ENCODE measurements at places on chromosomes 6 and 20.

- no peak for DNase-seq
Measured at GRCh38 chr6:30238178-30238795, 25.1 kb upstream of the TRIM26 start.

DNA sequence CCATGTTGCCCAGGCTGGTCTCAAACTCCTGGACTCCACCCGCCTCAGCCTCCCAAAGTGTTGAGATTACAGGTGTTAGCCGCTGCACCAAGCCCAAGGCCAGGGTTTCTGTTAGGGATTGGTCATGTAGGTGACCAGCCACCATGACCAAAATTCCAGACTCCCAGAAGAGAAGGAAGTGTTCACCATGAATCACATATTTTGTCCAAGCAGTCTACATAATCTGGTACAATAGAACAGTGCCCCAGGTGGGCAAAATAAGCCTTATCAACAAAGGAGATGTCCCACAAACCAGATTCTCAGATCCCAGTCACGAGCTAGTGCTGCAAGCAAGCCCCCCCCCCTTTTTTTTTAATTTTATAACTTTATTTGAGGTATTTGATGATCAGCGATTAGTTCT is 20.0 kb downstream of the ZNF341 start:
- no peak for DNase-seq

- DNase-seq, result no peak
Measured at GRCh38 chr6:30450548-30450908, 38.8 kb upstream of the HLA-E start.

GRCh38 chr6:170173335-170173881 is 117.5 kb downstream of the DLL1 start:
- no peak for DNase-seq

DNA sequence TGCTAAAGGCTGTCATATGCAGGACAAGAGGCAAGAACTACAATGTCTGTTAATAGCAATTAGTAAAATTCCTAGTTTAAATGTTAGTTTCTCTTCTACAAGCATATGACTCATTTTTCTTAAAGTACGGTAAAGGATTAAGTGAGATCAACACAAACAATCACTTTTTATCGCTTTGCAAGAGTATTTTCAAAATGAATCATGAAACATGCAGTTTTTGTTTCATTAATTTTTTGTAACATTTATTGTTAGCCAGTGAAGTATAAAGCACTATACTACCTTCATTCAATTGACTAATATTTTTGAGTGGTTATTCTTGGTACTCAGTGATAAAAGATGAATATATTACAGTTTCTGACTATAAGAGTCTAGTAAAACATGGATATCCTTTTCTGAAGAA is 138.6 kb downstream of the AHI1 start:
- no peak for DNase-seq

GRCh38 chr6:148548065-148548748 is 198.6 kb upstream of the UST start:
- DNase-seq, result no peak

GRCh38 chr20:8320306-8320705 is 188.2 kb downstream of the PLCB1 start:
- no peak for DNase-seq

- DNase-seq, result no peak
Measured at GRCh38 chr6:54020334-54020733, 90.9 kb upstream of the MLIP start.

GRCh38 chr6:119713903-119714302 is 364.3 kb upstream of the MAN1A1 start:
- DNase-seq, result no peak

GRCh38 chr6:170206851-170207431 is 83.9 kb downstream of the DLL1 start:
- peak; percentile 3 for DNase-seq

DNA sequence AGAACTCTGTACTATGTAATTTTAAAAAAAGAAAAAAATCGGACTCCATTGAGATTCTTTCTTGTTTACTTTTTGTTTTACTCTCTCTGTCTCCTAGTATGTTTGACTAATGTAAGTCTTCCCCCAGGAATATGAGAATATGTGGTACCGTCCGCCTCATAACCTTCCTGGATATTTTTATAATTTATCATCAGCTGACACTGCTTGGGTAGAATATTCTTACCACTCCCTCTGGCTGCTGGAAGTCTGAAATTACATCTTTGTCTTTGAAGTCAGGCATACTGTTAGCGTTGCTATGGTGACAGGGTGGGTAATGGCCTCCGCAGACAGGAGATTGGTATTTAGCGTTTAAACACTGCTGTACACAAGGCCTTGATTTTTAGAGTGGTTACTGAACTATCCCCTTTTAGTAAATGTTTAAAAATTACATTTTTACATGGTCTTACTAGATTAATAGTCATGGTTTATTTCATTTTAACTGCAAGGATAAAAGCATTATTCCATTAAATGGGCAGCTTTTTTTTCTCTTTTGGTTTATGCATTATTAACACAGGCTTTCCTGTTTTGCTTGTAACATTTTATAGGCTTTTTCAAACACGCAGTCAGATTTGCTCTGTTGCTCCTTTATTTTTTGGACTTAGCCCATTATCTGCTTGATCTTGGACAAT is 176.4 kb downstream of the ARID1B start:
- no peak for DNase-seq

GRCh38 chr6:122122686-122123085 is 276.8 kb upstream of the HSF2 start:
- DNase-seq, result no peak

DNA sequence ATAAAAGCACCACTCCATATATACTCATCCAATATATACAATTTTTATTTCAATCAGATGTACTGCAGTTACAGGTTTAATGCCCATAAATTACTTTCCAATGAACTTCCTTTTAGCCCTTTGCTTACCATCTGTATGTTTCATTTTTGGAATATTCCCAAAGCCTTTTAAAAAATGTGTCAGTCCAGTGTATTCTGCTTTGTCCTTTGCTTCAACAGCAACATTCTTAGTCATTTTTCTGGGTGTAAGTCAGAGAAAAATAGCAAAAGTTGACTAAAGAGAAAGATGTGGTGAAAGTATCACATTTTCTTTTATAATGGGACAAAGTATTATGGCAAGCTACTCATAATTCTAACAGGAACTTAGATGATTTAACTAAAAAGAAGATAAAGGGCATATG is 15.2 kb downstream of the DSE start:
- DNase-seq, result no peak

DNA sequence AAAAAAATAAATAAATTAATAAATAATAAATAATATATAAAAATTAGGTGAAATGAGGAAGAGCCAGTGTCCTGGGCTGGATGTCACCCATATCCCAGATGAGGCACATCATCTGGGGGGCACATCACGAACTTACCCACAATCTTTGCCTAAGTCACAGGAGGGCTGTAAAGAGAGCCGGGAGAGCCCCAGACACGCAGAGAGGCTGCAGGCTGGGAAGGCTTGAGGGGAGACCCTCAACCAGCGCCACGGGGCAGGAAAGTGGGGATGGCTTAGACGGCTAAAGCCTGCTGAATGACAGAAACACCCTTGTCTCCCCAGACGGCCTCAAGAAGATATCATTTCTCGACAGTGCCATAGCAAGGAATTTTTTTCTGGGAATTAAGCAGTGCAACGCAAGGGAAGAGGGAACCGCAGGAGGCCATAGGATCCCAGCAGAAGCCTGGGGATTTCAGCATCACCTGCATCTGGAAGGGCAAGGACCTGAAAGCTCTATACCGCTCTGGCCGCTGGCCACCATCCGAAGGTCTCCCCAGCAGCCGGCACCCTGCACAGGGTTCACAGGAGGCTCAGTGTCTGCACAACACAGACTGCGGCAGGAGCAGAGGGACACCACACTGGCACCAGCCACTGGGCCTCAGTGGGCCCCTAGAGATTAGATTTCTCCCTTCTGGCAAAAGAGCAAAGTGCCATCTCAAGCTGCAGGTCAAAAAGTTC is 22.8 kb upstream of the NXT1 start:
- DNase-seq, result peak; percentile 53

DNA sequence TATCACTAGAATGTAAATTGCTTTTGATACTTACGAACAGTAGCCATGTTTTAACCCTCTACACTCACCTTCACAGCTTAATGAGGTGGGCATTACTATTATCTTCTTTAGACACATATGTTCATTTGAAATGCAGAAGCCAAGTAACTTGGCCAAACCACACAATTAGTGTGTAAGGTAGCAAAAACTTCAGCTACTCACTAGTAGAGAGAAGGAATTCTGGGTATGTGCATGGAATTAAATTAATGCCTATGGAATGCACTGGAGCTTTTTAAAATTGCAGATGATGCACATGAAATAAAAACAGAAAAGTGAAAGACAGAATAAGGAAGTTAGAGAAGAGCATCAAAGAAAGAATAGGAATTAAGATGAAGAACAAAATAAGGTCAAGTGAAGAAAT is 494.0 kb downstream of the ADGRB3 start:
- no peak for DNase-seq

- no peak for DNase-seq
Measured at GRCh38 chr6:43468240-43468639, 9.1 kb upstream of the TJAP1 start.

GRCh38 chr6:54291146-54291545 is 17.1 kb upstream of the TINAG start:
- no peak for DNase-seq

- no peak for DNase-seq
Measured at GRCh38 chr6:158322400-158322723, 10.1 kb downstream of the TULP4 start.

GRCh38 chr6:34231566-34232336 is 4.9 kb upstream of the HMGA1 start:
- no peak for DNase-seq

DNA sequence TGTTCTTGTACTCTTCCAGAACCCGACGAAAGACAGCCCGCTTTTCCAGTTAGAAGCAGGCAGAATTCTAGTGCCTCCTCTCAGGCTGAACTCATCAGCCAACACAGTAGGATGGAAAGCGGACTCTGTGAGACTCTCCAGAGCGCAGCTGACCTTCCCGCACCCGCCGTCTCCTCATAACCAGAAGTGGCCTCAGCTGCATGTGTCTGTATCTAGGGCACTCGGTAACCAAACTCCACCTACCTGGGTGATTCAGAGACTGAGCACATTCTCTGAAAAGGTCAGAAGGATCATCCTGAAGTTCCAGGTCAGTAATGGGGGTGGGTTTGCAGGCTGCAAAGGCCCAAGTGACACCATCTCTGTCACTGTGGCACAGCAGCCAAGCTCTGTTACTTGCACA is 66.7 kb upstream of the NFATC2 start:
- no peak for DNase-seq

GRCh38 chr6:15510536-15511247 is 152.1 kb downstream of the DTNBP1 start:
- DNase-seq, result no peak

GRCh38 chr6:105372849-105373182 is 30.1 kb downstream of the PREP start:
- no peak for DNase-seq

GRCh38 chr20:51360451-51361201 is 181.9 kb downstream of the NFATC2 start:
- no peak for DNase-seq
